ENCODE measurements at places on chromosomes 11 and 22.

DNA sequence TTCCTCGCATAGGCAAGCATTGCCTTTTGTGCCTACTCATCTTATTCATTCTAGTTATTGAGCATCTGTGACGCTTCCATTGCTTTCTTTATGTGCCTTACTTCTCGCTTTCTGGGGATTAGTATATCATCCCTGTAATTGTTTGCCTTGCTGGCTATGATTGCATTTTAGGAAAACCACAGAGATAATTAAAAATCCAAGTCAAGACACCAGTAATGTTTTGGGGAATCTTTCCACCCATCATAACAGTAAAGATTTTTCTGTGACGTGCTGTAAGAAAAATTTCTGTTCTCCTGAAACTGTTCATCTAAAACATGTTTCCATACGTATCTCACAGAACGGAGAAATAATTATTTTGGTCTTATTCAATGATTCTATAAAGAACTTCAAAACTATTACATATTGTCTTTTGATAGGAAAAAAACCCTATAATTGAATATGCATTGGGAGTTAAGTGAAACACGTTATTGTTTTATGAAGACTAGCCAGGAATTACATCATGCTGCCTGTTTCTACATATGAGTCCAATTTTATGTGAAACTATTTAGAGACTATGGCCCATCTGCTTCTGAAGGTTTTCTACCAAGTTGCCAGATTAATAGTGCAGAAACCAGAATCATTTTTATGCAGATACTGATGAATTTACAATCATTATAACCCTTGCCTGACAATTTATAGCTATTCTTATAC lies 133.7 kb upstream of the FIBIN start:
- no peak for DNase-seq

DNA sequence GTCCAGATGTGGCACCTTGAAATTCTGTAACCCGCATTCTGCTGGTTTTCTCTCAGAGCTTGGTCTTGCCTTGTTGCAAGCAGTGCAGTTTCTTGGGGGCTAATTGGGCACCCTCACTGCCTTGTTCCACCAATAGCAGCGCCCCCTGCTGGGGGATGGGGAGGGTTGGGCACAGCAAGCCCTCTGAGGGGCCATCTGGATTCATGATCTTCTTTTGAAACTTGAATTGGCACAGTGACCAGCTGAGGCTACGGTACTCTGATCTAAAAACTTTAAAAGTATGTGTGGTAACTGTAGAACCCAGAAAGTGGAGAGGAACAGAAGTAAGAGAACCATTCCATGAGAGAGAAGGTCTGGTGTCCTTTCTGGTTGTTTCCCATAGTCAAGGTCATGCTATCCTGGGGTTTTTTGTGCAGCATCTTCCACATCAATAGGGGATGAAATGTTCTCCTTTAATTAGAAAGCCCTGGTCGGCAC lies 64.2 kb downstream of the MED15 start:
- no peak for DNase-seq

GRCh38 chr11:64148226-64148916 lies 17.5 kb downstream of the MACROD1 start:
- peak; percentile 90 for DNase-seq

- DNase-seq = no peak
These were observed 50.5 kb downstream of the CLTCL1 start for GRCh38 chr22:19240813-19241592.

DNA sequence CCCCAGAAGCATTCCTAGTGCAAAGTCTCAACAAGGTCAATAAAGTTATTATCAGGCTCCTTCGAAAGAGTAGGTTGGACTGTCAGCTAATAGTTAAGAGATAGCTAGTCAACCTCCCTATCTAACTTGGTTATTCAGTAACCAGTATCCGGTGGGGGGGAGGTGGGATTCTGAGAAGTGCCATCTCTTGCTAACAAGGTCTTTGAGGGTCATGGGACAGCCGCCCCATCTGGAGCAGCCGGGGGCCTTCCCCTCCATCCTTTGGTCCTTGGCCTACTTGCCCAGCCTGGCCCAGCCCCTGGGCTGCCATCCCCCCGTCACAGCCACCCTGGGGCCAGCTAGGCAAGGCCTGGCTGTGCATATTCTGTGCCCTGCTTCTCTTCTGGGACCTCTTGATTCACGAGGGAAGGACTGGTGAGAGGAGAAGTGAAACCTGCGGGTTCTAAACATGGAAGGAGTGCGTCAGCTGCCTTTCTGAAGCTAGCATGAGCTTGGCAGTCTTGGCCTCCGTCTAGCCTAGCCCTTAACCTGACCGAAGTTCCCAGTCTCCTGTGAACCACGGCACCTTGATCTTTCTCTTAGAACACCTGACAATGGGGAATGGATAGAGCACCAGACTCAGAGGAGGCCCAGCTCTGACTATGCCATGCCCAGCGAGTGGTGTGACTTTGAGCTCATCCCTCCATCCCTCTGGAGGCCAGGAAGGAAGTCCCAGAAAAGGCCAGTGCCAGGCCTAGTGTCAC lies 9.3 kb downstream of the SLC37A2 start:
- no peak for DNase-seq

DNA sequence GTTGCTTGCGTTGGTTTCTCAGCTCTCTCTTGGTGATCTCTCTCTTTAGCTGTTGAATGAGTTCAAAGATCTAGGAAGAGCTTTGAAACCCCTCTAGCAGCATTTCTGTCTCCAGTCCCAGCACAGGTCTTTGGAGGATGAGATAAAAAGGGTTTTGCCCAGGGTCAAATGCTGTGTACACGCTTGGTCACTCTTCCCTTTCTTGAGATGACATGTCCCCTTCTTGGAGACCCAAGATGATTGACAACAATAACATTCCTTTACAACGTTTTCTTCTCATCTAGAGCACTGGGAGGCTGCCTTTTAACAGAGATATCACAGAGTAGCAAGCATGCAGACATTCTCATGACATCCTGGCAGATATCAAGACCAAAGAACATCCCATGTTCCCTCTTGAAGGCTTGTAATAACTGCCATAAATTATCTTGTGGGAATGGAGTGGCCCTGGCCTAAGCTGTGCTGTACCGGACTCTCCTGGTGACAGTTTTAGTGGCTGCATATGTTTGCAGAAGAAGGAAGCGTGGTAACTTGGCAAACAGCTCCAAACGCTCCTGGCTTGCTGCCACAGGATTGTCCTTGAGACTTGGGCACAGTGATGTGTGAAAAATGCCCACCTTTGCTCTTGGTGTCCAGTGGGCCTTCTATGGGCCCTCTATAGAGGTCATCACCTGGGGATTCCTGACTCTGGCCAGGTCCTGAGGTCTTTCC lies 107.8 kb downstream of the PTPRJ start:
- DNase-seq = no peak

DNA sequence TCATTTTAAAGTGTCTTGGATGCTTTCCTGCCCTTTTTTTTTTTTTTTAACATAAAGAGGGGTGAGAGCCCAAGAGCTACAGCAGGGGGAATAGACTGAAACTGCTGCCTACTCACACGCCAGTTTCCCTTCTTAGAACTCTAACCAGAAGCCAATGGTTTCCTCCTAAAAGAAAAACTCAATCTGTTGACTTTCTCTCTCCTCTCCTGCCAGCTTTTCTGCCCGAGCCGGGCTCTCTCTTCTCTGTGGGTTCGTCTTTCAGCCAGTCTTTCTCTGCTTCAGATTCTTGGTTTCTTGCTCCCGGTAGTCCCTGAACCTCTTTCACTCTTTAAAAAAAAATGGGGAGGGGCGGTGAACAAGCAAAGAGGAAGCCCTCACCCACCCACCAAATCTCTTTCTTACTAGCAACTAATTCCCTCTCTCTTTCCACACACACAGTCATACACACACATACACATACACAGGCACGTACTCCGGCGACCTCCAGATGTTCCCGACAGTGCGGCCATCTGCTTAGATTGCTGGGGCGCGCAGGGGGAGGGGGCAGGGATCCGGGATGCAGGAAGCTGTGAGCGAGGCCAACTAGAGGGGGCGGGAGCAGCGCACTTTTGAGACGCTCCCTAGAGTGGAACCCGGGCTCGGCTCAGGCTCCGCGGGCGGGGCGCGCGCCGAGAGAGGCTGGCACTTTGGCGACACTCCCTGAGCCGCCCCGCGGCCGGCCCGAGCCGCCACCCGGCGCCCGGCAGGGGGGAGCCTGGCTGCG lies 444 bp upstream of the TSKU start:
- peak; percentile 98 for DNase-seq

DNA sequence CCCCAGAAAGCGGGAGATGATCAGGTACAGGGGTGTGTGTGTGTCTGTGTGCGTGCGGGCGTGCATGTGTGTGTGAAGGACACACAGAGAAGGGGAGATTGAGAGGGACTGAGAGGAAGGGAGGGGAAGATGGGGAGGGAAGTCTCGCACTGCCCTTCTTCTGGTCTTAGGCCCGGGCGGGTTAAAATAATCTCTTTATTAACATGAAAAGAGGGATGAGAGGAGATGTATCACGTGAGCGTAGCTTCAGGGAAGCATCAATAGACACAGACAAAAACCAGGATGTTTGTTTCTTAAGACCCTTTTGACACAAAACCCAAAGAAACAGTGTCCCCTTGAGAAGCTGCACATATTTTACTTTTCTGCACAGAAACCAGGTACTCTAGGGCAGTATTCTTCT lies 347.3 kb downstream of the BRD1 start:
- DNase-seq = no peak

GRCh38 chr11:26541870-26542269 lies 30.2 kb downstream of the MUC15 start:
- DNase-seq = no peak

DNA sequence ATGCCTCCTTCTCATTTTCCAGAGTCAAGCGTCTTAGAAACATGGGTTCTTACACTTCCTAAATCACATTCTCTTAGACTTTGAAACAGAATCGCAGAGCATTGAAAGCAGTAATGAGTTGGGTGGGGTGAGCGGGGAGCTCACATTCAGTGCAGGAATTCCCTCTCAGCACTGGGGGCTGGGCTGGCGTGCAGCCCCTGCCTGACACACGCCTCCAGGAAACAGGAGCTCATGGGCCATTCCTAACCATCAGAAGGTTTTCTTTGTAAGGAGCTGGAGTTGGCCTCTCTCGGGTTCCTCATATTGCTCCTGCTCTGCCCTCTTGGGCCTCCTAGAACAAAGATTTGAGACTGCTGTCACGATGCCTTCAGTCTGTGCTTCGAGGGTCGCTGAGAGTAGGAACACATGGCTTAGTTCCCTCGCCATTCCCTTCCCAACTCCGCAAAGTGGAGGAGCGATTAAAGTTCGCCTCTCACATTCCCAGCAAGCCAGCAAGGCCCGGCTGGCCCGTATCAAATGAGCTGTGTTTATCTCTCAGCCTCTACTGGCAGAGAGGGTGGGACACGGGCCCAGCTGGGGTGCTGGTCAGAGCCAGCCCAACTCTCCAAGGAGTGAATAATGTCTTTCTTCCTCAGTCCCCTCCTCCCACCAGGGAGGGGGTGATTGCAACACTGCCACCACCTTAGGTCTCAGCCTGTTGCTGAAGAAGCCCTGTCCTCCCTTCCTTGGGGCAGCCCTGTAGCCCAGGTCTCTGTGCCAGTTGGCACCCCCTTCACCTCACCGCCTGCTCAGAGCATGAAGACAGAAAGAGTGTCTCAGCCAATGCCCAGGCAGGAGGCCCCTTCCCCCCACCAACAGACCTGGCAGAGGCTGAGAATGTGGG lies 10.4 kb downstream of the CHRDL2 start:
- no peak for DNase-seq

DNA sequence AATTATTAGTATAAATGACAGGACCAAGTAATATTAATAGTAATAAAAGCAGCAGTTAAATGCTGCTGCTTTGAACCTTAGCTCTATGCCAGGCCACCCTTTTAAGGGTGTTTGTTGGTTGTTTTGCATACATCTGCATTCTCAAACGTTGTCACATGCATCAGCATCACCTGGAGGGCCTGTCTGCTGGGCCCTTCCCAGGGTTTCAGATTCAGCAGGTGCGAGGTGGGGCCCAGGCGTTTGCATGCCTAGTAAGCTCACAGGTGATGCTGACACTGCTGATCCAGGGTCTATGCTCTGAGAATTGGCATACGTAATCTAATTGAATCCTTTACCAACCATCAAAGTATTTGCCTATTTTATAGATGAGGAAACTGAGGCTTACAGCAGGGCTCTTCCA lies 246.5 kb downstream of the CADM1 start:
- no peak for DNase-seq

GRCh38 chr11:94149431-94150017 lies 20.9 kb downstream of the PANX1 start:
- peak; percentile 40 for DNase-seq

GRCh38 chr22:44999687-45000086 lies 10.1 kb downstream of the PHF21B start:
- no peak for DNase-seq

DNA sequence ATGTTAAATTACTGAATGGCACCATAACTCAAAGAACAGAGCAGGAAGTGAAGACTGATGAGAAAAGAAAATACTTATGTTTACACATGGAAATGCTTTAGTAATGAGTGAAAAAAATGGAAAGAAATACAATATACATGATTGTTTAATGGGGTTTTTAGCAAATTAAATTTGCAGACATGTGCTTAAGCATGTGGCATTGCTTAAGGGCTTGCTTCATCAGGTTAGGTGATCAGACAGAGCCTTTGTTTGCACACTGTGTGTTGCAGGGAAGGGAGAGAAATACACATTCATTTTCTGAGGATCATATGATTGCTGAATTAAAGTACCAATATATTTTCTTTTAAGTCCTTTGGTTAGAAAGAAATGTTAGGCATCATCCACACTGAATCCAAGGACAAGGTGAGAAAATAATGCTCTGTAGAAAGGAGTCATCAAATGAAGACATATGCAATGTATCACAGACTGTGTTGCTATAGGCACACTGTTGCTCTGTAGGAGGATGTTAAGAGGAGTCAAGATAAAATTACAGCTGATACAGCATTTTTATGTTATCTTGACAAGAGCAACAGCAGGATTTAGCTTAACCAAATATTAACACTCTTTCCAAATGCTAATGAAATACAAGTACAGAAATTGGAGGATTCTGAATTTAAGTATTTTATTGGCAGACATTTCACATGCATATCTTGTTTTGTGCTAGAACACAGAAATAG lies 23.4 kb upstream of the ARHGAP20 start:
- DNase-seq = no peak

DNA sequence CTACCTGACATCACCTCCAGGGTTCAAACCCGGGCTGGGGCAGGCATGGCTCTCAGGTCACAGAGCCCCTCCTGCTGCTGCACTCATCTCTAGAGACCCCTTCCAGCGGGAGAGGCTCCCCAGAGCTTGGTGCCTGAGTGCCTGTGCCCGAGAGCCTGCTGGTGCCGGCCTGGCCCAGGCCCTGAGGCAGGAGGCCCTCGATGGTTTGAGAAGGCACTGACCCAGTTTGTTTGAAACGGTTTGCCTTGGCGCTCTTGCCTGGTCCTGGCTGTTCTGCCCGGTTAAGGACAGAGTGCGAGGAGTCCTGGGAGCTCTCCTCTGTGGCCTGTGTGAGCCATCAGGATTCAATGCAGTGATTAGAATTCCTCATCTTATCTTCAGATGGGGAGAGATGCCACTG lies 88.9 kb downstream of the TBC1D22A start:
- DNase-seq = no peak
